Cardiac ventricle fibroblast (primary cell): ENCODE measurements at places on chromosomes 2 and 18. TPM values are rescaled to one million over a fixed set of nuclear protein-coding genes. Genes with fewer than 3 reads are reported as not detected.

LCT gene
- total RNA-seq: not detected in 2 replicates

SYT4 gene
- not detected in 2 replicates for total RNA-seq

IL1A gene
- 0.05 TPM in 1 of 2 replicates, not detected in the other for total RNA-seq

SERPINB3 gene
- total RNA-seq: not detected in 2 replicates

CFAP53 gene
- total RNA-seq: 0.62 and 0.78 TPM in 2 replicates

LOXHD1 gene
- 0.05 TPM in 1 of 2 replicates, not detected in the other for total RNA-seq

MC2R gene
- not detected in 2 replicates for total RNA-seq

LAMA3 gene
- 1.4 and 2.1 TPM in 2 replicates for total RNA-seq

RUFY4 gene
- total RNA-seq: not detected in 2 replicates

RNF149 gene
- total RNA-seq: 38.0 and 39.5 TPM in 2 replicates

GKN2 gene
- total RNA-seq: not detected in 2 replicates

CNTNAP5 gene
- not detected in 2 replicates for total RNA-seq

CTIF gene
- total RNA-seq: 25.0 and 27.0 TPM in 2 replicates

CAPN14 gene
- not detected in 2 replicates for total RNA-seq

SLC35G4 gene
- total RNA-seq: not detected in 2 replicates

SULT1C2 gene
- not detected in 2 replicates for total RNA-seq

ITPRIPL1 gene
- 0.20 and 0.31 TPM in 2 replicates for total RNA-seq

EPB41L3 gene
- 20.2 and 29.3 TPM in 2 replicates for total RNA-seq

SERPINB10 gene
- total RNA-seq: not detected in 2 replicates

RTP5 gene
- not detected in 2 replicates for total RNA-seq

YPEL5 gene
- 54.7 and 67.6 TPM in 2 replicates for total RNA-seq

MYOM1 gene
- total RNA-seq: 0.56 and 0.73 TPM in 2 replicates
